ENCODE measurements at places on chromosomes 12 and 14.

GRCh38 chr12:979349-979748 is 11.7 kb upstream of the ERC1 start:
- DNase-seq = no peak

DNA sequence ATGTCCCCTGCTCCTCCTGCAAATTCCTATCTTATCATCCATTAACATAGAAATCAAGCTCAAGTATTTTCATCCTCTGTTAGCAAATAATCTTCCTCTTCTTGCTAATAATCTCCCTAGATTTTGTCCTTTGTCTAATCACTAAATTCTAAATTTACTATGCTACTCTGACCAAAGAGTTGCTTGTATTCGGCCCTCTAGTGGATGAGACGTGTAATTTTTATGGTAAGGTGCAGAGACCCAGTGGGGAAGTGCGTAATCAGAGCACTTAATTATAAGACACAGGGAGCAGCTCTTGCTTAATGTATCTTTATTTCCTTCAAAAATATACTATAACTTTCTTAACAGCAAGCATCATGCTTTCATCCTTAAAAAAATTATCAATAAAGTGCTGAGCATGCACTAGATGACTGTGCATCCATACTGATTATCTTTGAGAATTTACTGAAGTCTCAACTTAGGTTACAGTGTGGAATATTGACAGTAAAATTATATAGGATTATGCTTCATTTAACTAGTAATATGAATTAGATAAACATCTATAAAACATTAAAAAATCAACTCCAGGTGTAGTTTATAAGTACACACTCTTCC is 212.6 kb downstream of the SLC16A7 start:
- DNase-seq = peak; percentile 13

- DNase-seq = no peak
These were observed 1494.7 kb upstream of the TMEM132C start for GRCh38 chr12:126772171-126772864.

DNA sequence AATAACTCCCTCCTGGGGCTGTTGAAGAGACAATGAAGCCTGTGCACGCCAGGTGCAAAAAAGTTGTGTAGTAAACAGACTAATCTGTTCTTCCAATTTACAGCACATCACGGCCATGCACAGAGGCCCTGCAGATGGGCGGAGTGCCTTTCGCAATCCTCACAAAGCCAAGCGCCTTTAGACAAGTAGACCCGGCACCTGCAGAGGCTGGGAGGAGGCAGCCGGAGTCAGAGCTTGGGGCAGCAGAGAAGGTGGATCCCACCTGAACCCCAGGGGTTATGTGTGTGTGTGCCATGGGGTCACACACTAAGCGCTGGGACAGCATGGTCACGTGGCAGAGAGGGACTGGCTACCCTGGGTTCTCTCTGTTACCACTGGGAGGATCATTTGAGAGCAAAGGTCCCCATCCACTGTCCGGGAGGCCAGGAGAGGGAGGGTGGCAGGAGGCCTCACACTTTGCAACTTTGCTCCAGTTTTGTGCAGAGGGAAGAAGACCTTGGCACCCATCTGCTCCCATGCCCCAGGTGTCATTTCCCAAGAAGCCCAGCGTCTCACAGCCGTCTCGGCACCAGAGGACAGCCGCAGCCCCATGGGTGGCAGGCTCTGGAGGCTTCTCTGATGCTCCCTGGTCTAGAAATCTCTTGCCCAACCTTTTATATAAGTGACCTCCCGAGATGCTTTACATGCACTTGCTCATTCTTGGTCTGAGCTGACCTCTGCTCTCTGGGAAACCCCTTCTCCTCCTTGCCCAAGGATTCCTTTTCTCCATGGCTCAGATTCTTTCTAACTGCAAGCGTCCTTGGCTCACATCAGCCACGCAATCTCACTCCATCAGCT is 80.0 kb upstream of the DICER1 start:
- DNase-seq = no peak

DNA sequence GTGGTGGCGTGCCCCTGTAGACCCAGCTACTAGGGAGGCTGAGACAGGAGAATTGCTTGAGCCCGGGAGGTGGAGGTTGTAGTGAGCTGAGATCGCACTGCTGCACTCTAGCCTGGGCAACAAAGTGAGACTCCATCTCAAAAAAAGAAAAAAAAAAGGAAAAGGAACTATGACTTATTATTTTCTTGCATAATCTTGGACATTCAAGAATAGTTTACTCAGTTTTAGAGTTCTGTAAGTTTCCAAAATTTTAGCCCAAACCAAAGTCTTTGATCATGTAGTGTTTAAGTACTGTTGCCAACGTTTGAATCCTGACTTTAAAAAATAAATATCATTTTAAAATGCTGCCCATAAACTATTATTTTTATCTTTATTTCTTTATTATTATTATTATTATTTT is 6.2 kb downstream of the PSMA6 start:
- DNase-seq = no peak

GRCh38 chr14:61499991-61500390 is 178.6 kb downstream of the PRKCH start:
- DNase-seq = no peak

GRCh38 chr14:20743556-20743955 is 2.1 kb upstream of the EDDM3A start:
- no peak for DNase-seq

- no peak for DNase-seq
These were observed 165.8 kb downstream of the CALM1 start for GRCh38 chr14:90562652-90563051.

GRCh38 chr14:91953170-91953985 is 5.9 kb upstream of the FBLN5 start:
- no peak for DNase-seq

GRCh38 chr12:16352481-16352880 is 5.0 kb downstream of the MGST1 start:
- no peak for DNase-seq

DNA sequence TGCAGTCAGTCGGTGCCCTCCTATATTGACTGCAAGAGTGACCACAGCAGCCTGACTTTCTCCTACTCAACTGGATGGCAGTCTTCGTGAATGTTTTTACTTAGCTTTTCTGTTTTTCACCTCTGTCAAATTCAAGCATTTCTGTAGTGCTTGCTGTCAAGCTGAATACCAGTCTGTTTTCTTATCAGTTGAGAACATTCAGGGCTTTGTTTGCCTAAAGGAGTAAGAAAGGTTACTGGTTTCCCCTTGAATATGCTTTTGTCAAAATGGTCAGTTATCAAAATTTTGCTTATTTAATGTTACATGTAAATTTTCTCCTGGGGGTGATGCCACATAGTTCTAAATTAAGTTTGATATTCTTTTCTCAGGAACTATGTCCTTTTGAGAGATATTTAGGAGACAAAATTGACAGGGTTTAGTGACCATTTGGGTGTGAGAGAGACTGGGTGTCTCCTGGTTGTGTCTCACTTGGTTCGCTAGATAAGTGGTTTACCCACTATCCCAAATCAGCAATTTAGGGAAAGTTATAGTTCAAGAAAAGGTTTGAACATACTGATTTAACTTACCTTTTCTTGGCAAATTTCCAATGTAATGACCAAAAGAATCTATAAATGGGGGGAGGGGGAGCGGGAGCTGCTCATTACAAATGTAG is 366.3 kb downstream of the TMTC2 start:
- DNase-seq = no peak

- no peak for DNase-seq
These were observed 107.1 kb downstream of the LRRK2 start for GRCh38 chr12:40331886-40332285.

GRCh38 chr12:67315661-67316060 is 46.5 kb downstream of the CAND1 start:
- DNase-seq = no peak

DNA sequence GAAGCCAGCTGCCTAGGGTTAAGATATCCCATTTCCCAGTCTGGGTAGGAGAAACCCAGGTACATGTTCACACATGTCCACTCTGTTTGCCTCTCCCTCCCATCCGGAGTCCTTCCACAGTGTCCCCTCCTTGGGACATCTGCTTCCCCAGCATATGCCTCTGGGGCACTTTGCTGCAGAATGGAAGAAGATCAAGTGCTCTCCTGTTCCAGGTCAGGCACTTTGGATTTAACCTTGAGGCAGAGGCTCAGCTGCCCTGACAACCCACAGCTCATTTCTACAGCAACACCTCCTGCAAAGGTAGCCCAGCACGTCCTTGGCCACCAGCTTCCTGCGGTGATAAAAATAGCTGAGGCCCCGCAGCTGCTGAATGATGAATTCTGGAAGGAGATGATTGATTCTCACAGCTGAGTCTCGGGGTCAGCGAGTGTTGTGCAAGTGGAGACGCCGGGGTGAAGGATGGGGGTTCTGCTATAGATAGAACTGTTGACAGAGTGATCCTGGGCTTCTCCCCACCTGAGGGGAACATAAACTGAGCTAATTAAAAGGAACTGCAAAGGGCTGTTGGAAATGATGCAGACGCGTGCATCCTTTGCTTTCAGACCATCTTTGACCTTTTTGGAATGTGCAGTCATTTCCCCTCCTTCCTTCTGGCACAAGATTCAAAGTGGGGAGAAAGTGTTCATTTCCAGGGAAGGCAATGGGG is 145.0 kb downstream of the SLC38A6 start:
- no peak for DNase-seq

- no peak for DNase-seq
These were observed 13.4 kb downstream of the CKAP4 start for GRCh38 chr12:106234449-106234848.

- DNase-seq = no peak
These were observed 9.2 kb upstream of the FGF23 start for GRCh38 chr12:4388662-4389061.

DNA sequence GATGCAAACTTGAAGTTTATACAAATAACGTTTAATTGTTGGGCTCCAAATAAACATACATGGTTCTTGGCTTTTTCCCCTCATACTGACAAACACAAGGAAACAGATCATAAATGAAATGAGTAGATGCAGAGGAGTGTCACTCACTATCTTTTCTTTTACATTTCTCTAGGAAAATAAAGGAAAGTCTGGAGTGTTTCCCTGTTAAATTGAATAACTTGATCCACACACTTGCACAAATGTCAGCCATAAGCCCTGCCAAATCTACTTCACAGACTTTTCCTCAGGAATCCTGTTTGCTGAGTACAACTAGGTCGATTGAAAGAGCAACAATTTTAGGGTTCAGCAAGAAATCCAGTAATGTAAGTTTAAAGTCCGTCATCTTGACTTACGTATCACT is 175.3 kb downstream of the PLCZ1 start:
- DNase-seq = no peak

DNA sequence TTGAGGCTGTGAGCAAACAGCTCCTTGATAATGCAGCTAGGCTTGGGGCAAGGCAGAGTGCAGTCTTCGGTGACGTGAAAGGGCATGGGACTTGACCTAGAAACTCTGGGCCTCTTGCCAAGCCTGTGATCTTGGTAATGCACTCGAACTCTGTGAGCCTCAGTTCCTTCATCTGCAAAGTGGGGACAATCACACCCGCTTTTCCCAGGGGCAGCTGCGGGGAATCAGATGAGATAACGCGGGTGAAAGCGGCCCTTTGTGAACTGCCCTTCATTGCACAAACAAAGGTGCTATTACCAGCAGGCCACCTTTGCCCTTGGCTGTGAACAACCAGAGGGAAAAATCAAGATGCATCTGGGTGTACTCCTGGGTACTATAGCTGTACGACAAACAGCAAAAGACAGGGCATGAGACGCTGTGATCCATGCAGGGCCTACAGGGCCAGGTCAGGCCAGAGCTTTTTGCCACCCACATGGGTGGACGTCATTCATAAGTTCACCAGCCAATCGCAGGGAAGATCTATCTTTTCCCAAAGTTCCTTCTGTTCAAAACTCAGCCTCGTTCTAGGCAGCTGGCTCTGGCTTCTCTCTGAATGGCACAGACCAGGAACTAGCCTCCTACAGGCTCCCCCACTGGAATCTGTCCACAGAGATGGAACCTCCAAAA is 3.2 kb downstream of the MSI1 start:
- DNase-seq = no peak

- DNase-seq = no peak
These were observed 358.2 kb downstream of the FUT8 start for GRCh38 chr14:65770681-65771080.

DNA sequence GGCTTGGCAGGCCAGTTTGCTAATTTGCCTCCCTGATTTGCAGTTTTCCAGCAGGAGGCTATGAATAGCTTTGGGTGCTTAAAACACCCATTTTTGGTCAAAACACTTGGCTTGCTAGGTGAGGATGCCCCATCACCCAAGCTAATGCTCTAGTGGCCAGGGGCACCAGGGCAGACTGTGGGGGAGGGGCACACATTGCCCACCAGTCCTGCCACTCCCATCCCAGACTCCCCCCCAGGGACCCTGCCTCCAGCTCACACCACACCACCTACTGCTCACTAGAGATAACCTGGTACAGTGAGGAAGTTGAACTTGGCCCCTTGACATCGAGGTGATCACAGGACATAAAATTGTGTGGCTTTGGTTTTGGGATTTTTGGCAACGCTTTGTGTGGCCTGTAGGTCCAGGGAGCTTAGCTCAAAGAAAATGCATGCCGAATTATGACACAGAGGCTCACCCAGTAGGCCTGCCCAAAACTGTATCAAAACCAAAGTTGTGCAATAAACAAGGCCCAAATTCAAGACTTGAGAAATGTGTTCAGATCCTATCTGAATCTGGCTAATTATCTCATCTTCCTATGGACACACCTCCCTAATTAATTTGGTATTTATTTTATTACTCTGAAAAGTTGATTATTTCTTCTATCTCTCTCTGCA is 4.3 kb downstream of the NUAK1 start:
- no peak for DNase-seq

DNA sequence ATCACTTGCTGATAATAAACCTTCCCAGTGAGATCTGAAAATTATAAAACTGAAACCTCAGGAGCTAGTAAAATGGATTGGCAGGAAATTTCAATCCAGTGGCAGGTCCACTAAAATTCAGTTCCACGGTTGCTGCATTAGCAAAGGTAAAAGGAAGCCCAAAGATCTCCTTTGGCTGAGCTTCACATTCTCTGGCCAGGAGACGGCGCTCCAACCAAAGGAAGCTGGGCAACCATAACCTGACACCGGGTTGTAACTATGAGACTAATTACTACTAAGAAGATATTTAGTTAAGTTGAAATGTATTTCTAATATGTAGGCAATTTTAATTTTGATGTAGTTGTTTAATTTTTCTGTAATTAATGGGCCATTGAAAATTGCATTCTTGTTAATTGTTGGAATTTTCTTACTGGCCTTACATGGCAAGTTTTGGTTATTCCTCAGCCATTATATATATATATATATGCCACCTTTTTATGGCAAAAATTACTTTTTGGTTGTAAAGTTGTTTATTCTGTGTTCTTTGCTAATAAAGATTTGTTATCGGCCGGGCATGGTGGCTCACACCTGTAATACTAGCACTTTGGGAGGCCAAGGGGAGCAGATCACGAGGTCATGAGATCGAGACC is 17.0 kb downstream of the OR8S1 start:
- DNase-seq = peak; percentile 52

DNA sequence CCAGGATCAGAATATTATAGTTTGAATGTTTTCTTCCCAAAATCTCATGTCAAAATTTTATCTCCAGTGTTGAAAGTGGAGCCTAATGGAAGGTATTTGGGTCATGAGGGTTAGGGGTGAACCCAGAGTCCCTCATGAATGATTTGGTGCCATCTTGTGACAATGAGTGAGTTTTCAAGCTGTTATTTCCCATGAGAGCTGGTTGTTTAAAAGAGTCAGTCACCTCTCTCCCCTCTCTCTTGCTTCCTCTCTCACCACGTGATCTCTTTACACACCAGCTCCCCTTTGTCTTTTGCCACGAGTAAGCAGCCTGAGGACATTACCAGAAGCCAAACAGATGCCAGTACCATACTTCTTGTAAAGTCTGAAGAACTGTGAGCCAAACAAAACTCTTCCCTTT is 561.6 kb downstream of the RERGL start:
- DNase-seq = no peak

- DNase-seq = no peak
These were observed 26.0 kb upstream of the PRPF39 start for GRCh38 chr14:45057881-45058364.

Measured in HL-60 (cell line).